ENCODE measurements at places on chromosomes 3 and 15.

DNA sequence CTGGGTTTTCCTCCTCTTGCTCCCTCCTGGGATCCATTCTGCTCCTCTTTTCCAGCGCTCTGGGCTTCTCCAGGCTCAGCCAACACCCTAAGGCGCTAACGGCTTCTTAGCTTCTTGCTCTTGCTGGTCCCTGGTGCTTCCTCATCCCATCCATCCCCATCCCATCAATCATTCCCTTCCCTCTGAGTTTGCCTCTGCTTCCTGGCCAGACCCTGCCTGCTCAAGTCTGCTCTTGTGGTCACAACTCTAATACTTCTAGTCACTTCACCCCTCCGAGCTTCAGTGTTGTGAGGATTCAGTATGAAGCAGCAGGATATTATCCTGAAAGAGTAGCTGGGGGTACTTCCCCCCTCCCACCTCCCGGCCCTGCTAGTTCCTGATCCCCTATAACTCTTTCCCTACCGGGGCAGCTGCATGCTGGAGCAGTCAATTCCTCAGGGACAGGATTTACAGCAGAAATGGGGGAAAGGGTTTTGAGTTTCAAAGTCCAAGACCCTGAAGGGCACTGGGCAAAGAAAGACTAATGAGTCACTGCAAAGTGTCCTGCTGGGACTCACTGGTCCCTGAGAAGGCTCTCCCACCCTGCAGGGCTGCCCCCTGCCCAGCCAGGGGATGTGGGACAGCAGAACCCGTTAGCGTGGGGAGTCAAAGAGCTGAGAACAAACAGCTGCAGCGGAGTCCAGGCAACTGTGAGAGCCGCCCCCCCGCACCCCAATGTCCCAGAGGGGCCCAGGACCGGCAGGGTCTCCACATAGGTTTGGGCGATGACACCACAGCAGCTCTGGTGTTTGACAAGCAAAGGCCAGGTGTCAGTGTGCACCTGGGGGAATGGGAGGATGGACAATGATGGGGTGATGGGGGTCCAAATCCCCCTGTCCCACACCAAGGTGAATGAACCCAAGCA lies 2.3 kb upstream of the SYNM start:
- no peak for DNase-seq

- no peak for DNase-seq
Measured at GRCh38 chr3:55523471-55523870, 36.4 kb upstream of the WNT5A start.

DNA sequence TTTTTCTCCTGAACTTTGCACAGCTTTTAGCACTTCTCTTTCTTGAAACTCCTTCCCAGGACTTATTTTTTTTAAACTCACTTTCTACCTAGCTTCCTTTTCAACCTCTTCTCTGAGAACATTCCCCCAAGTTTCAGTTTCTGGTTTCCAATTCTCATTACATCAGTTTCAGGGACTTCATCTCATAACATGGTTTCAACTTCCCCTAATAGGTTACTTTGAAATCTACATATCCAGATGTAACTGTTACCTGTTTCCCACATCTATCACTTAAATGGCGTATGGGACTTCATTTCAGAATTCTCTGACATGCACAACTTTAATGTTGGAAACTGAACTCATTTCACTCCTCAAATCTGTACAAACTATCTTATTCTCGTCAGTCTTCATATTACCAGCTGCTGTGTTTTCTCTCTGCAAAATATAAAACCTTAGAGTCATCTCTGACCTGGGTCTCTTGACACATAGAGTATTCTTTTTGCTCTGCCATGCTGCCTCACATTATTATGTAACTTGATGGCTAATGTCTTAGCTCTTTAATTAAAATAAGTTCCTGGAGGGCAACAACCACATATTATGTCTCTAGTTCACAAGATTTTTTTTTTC lies 58.4 kb downstream of the NME9 start:
- no peak for DNase-seq

- no peak for DNase-seq
Measured at GRCh38 chr15:22259881-22260421, 179.6 kb downstream of the OR4M2 start.

GRCh38 chr3:172201136-172201869 lies 161.9 kb downstream of the FNDC3B start:
- no peak for DNase-seq

DNA sequence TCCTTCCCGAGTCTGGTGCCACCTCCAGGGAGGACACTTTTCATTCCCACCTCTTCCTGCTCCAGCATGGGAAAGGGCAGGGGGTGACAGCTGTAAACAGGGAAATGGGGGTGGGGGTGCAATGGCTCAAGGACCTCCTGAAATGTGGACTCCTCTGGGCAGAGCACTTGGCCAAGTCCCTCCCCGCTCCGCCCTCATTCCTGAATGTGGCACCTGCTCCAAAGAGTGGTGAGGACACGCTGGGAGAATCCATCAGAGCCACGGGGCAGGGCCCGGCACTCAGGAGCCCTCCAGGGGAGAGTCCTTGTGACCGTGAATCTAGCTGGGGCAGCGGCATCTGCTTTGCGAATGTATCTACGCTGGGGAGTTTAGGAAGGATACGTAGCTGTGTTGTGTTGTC lies 11.1 kb upstream of the LINGO1 start:
- no peak for DNase-seq

GRCh38 chr3:107425033-107425432 lies 47.8 kb downstream of the CCDC54 start:
- DNase-seq: no peak

GRCh38 chr3:47425383-47425778 lies 44.6 kb downstream of the PTPN23 start:
- DNase-seq: no peak
